Neural crest cell (in vitro differentiated cells): ENCODE measurements at places on chromosomes 2 and 18. TPM values are rescaled to one million over a fixed set of nuclear protein-coding genes. Genes with fewer than 3 reads are reported as not detected.

DNA sequence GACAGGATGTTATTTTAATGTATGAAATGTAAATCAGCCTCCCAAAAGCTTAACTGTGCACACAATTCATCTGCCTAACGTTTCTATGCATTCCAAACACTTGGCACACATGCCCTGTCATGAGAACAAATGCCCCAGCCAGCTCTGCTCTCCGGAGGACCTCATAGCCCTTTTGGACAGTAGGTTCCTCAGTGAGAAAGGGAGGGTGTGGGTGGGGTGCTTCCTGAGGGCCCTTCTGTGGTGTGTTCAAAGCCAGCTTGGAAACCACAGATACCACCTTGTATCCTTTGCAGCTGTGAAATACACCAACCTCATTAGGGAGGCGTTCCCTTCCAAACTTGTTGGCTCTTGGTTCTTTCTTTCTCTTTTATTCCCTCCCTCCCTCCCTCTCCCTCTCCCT is 102.2 kb upstream of the ASB18 start:
- H3K4me3 ChIP-seq = no peak overlapping the region
- no peak for DNase-seq
- no peaks in the 10 kb centered on the region for H3K36me3 ChIP-seq
- peaks cover 21% of the 10 kb centered on the region for H3K4me1 ChIP-seq

- H3K27ac ChIP-seq = no peak overlapping the region
- no peaks in the 10 kb centered on the region for H3K4me1 ChIP-seq
- H3K27me3 ChIP-seq = no peaks in the 10 kb centered on the region
- no peak for DNase-seq
- H3K36me3 ChIP-seq = peaks cover 2% of the 10 kb centered on the region
Observed at GRCh38 chr2:128202791-128203190, 111.8 kb downstream of the UGGT1 start.

DNA sequence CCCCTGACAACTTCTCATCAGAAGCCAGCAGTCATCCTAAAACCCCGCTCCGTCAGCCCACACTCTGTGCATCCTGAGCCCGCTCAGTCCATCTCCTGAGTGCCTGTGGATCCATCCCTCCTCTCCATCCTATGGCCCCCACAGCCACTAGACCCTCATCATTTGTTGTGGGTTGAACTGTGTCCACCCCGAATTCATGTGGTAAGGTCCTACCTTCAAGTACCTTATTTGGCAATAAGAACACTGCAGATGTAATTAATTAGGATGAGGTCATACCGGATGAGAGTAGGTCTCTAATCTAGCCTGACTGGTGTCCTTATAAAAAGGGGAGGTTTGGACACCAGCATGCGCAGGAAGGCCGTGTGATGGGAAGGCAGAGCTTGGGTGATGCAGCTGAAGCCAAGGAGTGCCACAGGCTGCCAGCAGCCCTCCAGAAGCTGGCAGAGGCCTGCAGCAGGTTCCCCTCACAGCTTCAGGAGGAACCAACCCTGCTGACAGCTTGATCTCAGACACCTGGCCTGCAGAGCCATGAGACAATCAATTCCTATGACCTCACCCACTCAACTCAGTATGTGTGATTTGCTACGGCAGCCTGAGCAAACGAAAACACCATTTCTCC is 192.4 kb downstream of the ZBTB7C start:
- no peak overlapping the region for H3K4me3 ChIP-seq
- no peak for DNase-seq
- no peaks in the 10 kb centered on the region for H3K4me1 ChIP-seq
- no peaks in the 10 kb centered on the region for H3K27me3 ChIP-seq

DNA sequence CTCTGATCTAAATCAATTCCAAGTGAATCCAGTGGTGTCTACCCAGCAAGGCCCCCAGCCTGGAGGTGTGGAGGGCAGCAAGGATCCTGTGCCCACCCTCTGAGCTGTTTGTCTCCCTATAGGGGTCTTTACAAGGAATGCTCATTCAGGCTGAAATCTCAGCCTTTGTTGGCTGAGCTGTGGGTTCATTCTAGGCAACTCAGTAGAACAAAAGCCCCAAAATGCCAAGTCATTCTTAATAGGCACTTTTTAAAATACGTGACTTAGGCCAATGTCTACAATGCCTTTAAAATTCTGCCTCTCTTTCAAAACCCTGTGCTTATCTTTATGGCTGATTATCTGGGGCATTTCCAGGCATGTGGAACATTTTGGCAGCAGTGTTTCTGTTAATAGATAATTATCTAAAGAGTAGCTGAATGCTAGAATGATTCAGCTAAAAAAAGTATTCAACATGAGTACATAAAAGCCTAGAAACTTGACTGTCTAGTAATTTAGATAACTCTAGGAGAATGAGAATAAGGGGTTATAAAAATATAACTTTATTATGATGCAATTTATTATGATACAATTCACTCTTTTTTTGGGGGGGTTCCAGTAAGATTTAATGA is 7.4 kb downstream of the UGT1A6 start:
- H3K4me1 ChIP-seq = peaks cover 16% of the 10 kb centered on the region
- DNase-seq = no peak
- peak overlapping the region; percentile 94 for H3K27ac ChIP-seq
- H3K4me3 ChIP-seq = no peak overlapping the region
- no peaks in the 10 kb centered on the region for H3K27me3 ChIP-seq

- H3K4me1 ChIP-seq = peaks cover 56% of the 10 kb centered on the region
- no peak for DNase-seq
- no peaks in the 10 kb centered on the region for H3K36me3 ChIP-seq
- H3K27ac ChIP-seq = peak overlapping the region; percentile 24
- H3K4me3 ChIP-seq = peak overlapping the region; percentile 76
Observed at GRCh38 chr2:156339110-156339847, 6.8 kb upstream of the NR4A2 start.

- H3K27me3 ChIP-seq = no peaks in the 10 kb centered on the region
- peaks cover 7% of the 10 kb centered on the region for H3K36me3 ChIP-seq
- H3K4me3 ChIP-seq = no peak overlapping the region
- peaks cover 13% of the 10 kb centered on the region for H3K4me1 ChIP-seq
Observed at GRCh38 chr2:58042486-58042970, 4.1 kb upstream of the VRK2 start.

DNA sequence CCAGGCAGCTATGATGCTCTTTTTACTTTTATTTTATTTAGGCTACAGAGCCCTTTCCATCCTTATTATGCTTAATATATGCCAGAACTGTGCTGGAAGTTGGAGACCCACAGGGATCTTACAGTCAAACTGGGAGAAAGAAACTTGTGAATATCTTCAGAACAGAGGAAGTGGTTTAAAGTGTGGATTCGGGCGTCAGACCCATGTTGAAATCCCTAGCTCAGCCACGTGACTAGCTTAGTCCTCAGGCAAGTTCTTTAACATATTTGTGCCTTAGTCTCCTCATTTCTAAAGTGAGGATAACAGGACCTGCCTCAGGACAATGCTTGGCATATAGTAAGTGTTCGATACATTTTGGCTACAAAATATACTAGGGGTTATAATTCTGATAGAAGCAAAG is 59.1 kb downstream of the MAP3K20 start:
- no peaks in the 10 kb centered on the region for H3K36me3 ChIP-seq
- DNase-seq = no peak
- H3K4me3 ChIP-seq = no peak overlapping the region
- H3K27ac ChIP-seq = no peak overlapping the region
- H3K27me3 ChIP-seq = no peaks in the 10 kb centered on the region

- H3K27me3 ChIP-seq = no peaks in the 10 kb centered on the region
- DNase-seq = peak; percentile 77
- peaks cover 5% of the 10 kb centered on the region for H3K4me1 ChIP-seq
- peaks cover 21% of the 10 kb centered on the region for H3K36me3 ChIP-seq
Observed at GRCh38 chr18:23515911-23516546, 12.7 kb downstream of the RMC1 start.

GRCh38 chr2:224557610-224558009 is 27.6 kb downstream of the CUL3 start:
- no peak for DNase-seq
- H3K27me3 ChIP-seq = no peaks in the 10 kb centered on the region
- no peaks in the 10 kb centered on the region for H3K4me1 ChIP-seq
- peaks cover 7% of the 10 kb centered on the region for H3K36me3 ChIP-seq

DNA sequence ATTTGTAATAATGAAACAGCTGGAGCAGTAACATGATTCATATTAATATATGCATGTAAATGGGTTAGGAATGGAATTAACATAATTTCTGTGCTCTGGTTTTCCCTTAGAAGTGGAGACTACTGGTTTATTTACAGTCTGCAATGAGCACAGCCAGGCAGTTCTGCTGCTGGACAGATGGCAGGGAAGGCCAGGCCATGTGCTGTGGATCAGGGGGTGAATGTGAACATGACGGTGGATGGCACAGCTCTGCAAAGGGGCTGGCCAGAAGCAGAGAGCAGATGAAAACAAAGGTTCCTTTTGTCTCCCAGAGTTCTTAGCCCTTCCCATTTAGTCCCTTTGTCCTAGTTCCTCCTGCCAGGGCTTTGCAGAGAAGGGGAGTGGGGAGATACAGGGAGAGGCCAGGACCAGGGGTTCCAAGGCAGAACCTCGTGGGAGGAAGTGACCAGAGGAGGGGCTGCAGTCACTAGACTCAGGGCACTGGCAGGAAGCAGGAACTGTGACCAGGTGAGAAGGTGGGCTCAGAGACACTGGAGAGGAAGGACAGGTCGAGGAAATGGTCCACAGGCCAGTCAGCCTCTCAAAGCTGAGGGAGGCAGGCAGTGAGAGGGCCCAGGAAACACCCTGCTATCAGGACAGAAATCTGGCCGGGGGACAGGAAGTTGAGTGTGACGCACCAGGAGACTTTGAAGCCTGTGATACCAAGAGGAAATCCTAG is 112.9 kb upstream of the ATP8B1 start:
- peaks cover 13% of the 10 kb centered on the region for H3K4me1 ChIP-seq
- DNase-seq = peak; percentile 2
- no peaks in the 10 kb centered on the region for H3K27me3 ChIP-seq
- no peaks in the 10 kb centered on the region for H3K36me3 ChIP-seq
- no peak overlapping the region for H3K4me3 ChIP-seq

GRCh38 chr2:131542438-131543384 is 15.0 kb downstream of the CCDC74A start:
- no peaks in the 10 kb centered on the region for H3K36me3 ChIP-seq
- no peaks in the 10 kb centered on the region for H3K4me1 ChIP-seq
- no peak overlapping the region for H3K4me3 ChIP-seq
- peaks cover 22% of the 10 kb centered on the region for H3K27me3 ChIP-seq

GRCh38 chr2:44480068-44480467 is 118.3 kb downstream of the CAMKMT start:
- no peaks in the 10 kb centered on the region for H3K36me3 ChIP-seq
- no peak overlapping the region for H3K27ac ChIP-seq
- no peaks in the 10 kb centered on the region for H3K27me3 ChIP-seq
- H3K4me1 ChIP-seq = peaks cover 5% of the 10 kb centered on the region

- peaks cover 12% of the 10 kb centered on the region for H3K4me1 ChIP-seq
- DNase-seq = no peak
- no peaks in the 10 kb centered on the region for H3K27me3 ChIP-seq
- no peak overlapping the region for H3K27ac ChIP-seq
Observed at GRCh38 chr2:6813573-6813972, 52.1 kb downstream of the CMPK2 start.

DNA sequence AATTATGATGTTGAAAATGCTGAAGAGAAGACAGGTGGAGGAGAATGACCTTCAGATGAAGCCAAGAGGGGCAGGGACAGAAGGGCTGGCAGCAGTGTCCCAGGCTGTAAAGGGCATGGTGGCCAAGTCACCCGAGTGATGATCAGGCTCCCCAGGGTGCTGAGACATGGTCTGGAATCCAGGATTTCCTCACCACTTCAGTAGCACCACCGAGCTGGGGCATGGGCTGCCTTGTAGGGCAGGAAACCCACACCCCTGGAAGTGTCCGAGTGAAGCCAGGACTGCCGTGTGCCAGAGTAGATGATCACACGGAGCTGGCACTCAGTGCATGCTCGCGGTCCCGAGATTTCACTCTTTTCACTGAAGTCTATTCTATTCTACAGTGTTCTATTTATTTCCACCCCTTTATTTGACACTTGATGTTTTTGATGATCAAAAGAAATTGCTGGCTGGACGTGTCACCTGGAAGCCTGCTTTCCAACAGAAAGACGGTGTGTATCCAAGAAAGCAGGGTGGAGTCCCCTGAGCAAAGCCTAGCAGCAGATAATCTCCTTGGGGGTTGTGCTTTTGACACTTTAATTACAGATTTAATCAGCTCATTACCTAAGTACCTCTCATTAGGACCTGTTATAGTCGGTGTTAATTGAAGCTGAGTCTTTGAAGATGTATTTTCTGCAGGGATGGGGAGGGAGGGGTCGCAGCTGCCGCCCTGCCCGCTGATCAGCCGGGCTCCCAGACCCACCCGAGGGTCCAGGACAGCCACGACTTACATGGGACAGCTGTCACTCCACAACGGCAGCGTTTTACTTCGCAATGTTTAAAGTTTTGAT is 92.3 kb downstream of the SEPTIN10 start:
- DNase-seq = no peak
- no peak overlapping the region for H3K27ac ChIP-seq
- H3K4me1 ChIP-seq = peaks cover 4% of the 10 kb centered on the region
- H3K4me3 ChIP-seq = no peak overlapping the region

- H3K27ac ChIP-seq = no peak overlapping the region
- no peak overlapping the region for H3K4me3 ChIP-seq
- DNase-seq = no peak
- no peaks in the 10 kb centered on the region for H3K4me1 ChIP-seq
- H3K36me3 ChIP-seq = no peaks in the 10 kb centered on the region
- H3K27me3 ChIP-seq = no peaks in the 10 kb centered on the region
Observed at GRCh38 chr2:134683561-134684112, 35.2 kb downstream of the TMEM163 start.

GRCh38 chr18:5449858-5450509 is 93.8 kb downstream of the EPB41L3 start:
- no peak overlapping the region for H3K4me3 ChIP-seq
- DNase-seq = no peak
- no peak overlapping the region for H3K27ac ChIP-seq
- H3K4me1 ChIP-seq = no peaks in the 10 kb centered on the region
- no peaks in the 10 kb centered on the region for H3K36me3 ChIP-seq

DNA sequence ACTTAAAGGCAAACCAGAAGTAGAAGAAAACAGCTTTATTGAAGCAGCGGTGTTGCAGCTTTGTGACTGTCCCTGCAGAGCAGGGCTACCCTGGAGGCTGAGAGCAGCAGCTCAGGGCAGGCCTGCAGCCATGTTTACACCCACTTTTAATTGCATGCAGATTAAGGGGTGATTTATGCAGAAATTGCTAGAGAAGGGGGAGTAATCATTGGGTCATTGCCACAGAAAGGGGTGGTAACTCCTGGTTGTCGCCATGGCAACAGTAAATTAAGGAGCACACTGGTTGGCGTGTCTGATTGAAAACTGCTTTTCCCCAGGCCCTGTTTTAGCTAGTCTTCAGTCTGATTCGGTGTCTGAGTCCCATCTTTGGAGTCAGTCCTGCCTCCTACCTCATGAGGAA is 195.4 kb upstream of the HDAC4 start:
- H3K4me3 ChIP-seq = no peak overlapping the region
- no peak for DNase-seq
- H3K27ac ChIP-seq = no peak overlapping the region
- H3K27me3 ChIP-seq = no peaks in the 10 kb centered on the region

- no peaks in the 10 kb centered on the region for H3K27me3 ChIP-seq
- H3K27ac ChIP-seq = no peak overlapping the region
- DNase-seq = no peak
- H3K36me3 ChIP-seq = peaks cover 28% of the 10 kb centered on the region
- no peak overlapping the region for H3K4me3 ChIP-seq
Observed at GRCh38 chr18:69981948-69982347, 34.3 kb upstream of the CD226 start.

The MC4R gene
- total RNA-seq = 0.19 TPM in 1 of 2 replicates, not detected in the other

The GKN2 gene
- total RNA-seq = not detected in 2 replicates

The GNAL gene
- 20.4 and 20.5 TPM in 2 replicates for total RNA-seq

The NYAP2 gene
- 0.35 and 0.36 TPM in 2 replicates for total RNA-seq

The EMILIN1 gene
- total RNA-seq = 22.6 and 24.1 TPM in 2 replicates

The MAL gene
- 0.48 and 0.65 TPM in 2 replicates for total RNA-seq

The DTNA gene
- total RNA-seq = 11.3 and 13.3 TPM in 2 replicates

The SPC25 gene
- 39.3 and 40.8 TPM in 2 replicates for total RNA-seq

The QPCT gene
- total RNA-seq = not detected in 2 replicates

The EHD3 gene
- total RNA-seq = 10.6 and 10.7 TPM in 2 replicates
